ENCODE measurements at places on chromosomes 6 and 20. TPM values are rescaled to one million over a fixed set of nuclear protein-coding genes. Genes with fewer than 3 reads are reported as not detected.

The APOM gene
- 0.26 TPM for total RNA-seq

The LY86 gene
- not detected for total RNA-seq

The DEFB124 gene
- not detected for total RNA-seq

The TPD52L1 gene
- total RNA-seq, result 318 TPM

The HRH3 gene
- not detected for total RNA-seq

GRCh38 chr6:170005665-170006064 is 254.2 kb downstream of the ERMARD start:
- no peak for DNase-seq

DNA sequence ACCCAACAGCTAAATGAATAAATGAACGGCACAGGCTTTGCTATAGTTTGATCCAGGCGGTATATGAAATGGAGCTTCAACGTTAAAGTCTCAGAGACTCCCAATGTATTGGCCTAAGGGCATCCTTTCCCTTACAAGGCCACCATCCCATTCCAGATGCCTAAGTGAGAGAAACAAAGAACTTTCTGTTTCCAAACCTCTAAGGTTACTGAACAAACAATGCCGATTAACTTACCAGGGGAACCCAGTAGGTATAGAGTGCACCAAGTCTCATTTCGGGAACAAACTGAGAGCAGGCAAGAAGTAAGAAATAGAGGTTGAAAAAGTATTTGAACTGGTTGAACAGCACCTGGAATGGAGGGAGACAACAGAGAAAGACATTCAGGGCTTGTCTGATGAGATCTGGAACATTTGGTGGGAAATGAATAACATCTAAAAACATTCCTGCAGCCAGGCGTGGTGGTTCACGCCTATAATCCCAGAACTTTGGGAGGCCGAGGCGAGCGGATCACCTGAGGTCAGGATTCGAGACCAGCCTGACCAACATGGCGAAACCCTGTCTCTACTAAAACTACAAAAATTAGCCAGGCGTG is 42.5 kb downstream of the ATP9A start:
- peak; percentile 21 for DNase-seq

DNA sequence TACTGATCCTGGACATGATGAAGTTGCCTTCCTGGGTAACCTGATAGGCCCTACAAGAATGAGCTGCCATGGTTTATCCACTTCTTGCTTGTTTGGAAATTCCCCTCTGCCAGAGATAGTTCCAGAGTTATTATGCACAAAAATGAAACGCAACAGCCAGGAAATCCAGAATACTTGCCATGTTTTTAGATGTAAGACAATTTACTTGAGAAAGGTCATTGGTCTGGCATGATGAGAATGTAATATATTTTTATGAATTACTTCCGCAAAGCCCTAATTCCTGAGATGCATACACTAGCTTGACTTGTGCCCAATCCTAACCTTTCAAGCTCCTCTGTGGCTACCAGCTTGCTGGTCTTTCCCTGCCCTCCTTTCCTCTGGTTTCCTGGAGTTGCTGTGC is 27.9 kb upstream of the NT5E start:
- no peak for DNase-seq

DNA sequence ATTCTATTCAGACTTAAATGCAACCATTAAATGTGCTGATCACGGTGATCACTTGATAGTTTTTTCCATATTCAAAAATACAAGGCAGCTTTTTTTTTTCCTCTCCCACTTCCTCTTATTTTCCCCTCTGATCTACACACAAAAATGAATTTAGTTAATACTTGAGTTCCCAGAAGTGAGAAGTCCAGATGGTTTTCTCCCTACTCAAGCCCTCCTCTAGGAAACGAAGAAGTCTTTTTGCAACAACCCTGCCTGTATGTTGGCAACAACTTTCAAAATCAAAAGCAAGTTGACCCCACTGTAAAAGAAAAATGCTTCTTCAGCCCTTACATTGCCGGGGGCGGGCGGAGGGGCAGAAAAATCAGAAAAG is 24.3 kb downstream of the ARHGAP18 start:
- DNase-seq, result no peak

GRCh38 chr6:149482545-149483333 is 2.1 kb downstream of the ZC3H12D start:
- no peak for DNase-seq

- peak; percentile 54 for DNase-seq
These were observed 62.2 kb upstream of the CLDN20 start for GRCh38 chr6:155201461-155202226.

DNA sequence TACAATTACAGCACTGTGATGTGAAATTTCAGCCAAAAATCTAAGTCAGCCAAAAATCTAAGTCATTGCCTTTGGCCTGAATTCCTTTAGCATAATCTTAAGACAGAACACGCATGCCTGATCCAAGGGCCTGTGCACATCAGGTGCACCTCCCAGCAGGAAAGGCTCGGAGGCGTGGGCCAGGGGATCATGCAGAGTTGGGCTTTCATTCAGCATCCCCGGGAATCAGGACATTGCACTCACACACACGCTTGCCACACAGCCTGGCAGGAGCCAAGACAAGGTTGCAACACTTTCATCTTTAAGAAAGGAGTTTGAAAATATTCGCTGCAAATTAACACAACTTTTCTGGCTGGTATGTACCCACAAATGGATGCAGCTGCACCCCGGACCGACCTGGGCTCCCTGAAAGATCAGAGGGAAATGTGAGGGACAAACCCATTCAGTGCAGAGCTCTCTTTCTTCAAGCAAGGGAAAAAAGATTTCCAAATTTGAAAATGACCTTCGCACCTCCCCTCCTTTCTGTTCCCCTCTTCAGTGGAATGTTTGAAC is 48.8 kb downstream of the ERMARD start:
- no peak for DNase-seq

DNA sequence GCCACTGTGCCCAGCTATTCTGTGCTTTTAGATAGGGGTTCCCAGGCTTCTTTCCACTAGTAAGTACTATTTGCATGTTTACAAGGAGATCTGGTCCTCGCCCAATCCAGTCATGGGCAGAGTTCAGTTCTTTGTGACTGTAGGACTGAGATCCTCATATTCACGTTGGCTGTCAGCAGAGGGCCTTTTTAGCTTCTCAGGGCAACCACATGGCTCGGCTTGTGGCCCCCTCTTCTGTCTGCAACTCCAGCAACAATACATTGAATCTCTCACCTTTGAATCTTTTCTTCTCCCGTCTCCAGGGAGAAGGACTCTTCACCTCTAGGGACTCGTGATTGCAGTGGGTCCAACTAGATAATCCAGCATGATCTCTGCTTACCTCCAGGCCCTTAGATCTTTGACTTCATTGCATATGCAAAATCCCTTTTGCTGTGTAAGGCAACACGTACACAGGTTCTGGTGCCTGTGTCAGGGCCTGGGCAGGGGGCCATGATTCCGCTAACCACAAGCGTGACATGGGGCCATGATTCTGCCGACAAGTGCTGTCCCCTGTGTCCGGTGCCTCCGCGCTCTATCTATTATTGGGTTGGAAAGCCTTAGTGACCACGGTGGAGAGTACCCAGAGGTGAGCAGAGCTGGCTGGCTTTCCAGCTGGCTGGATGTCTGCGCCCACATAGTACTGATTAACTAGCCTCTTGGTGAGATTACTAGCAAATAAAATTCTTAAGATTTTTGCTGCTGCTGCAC is 5.1 kb downstream of the CCR6 start:
- no peak for DNase-seq

DNA sequence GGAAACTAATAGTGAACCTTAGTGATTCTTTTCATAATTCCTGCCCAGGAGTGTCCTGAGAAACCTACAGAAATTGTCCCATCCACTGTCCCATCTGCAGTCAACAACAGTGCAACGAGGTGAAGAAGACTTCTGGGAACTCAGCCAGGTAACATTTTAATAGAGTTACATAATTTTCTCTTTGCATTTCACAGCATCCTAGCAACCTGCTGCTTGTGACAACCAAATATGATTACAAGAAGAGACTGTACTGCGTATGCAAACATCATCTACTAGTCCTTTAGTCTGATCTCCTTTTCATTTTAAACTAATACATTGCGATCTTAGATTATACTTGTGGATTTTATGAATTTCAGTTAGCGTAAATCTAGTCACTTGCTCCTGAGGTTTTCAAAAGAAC is 951.6 kb downstream of the TFAP2A start:
- DNase-seq, result peak; percentile 22
